ENCODE measurements at places on chromosomes 3 and 15.
A peak's percentile ranks its signal among the peaks of the same experiment; 100 is the strongest.

- DNase-seq: no peak
Measured at GRCh38 chr15:49490966-49491365, 67.9 kb downstream of the FGF7 start.

- DNase-seq: no peak
Measured at GRCh38 chr3:121718205-121718846, 31.2 kb downstream of the GOLGB1 start.

- peak; percentile 78 for DNase-seq
Measured at GRCh38 chr3:49165771-49166751, at the start of gene CCDC71. CCDC71 (minus strand) TSS chr3:49166331; CDS start chr3:49164208, 2,123 bp downstream.

GRCh38 chr15:81807806-81808205 lies 238.0 kb downstream of the MEX3B start:
- DNase-seq: no peak

- DNase-seq: no peak
Measured at GRCh38 chr3:44685128-44685800, 27.2 kb upstream of the ZNF502 start.

GRCh38 chr3:64667138-64667537 lies 20.7 kb downstream of the ADAMTS9 start:
- DNase-seq: peak; percentile 14

GRCh38 chr15:89107984-89108383 lies 19.7 kb downstream of the ABHD2 start:
- DNase-seq: no peak

DNA sequence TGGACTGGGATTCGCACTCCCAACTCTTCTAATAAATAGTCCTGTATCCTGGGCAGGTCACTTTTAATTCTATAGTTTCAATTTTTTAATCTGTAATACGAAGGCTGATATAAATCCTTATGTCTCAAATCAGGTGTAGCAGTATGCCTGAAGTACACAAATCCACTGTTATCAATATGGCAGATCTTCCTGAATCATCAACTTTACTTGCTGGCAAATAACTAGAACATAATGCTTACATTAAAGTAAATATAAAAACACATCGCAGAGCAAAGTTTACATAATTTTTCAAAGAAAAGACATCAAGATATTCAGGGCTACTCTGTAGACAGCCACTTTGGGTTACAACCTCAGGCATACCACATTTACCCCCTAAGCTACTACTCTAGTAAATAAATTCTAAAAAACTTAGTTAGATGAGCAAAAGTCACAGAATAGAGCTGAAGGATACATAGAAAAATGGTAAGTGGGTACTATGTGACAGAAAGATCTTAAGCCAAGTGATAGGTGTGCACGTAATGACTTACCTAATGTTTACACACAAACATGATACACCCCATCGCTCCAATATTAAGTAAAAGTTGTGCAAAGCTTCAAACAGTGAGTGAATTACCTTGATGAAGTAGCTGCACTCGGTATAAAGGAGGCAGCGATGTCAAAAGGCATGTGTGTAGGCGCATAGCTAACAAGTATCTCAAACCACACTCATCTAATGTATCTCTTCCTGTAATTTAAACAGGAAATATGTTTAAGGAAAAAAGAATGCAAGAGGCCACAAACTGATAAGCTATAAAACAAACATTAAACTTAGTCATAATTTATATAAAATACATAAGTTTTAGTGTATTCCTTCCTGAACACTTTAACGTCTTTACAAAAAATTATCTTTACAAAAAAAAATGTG lies 127.9 kb downstream of the DMXL2 start:
- no peak for DNase-seq

All from RKO (cell line).